ENCODE measurements at places on chromosomes 5 and 9.

GRCh38 chr5:114726131-114726530, 364.3 kb downstream of the KCNN2 start:
- DNase-seq = no peak

GRCh38 chr5:75331095-75332090, 5.6 kb upstream of the HMGCR start:
- no peak for DNase-seq

GRCh38 chr9:133255371-133256135, 19.4 kb downstream of the ABO start:
- DNase-seq = no peak

- no peak for DNase-seq
Measured at GRCh38 chr5:35811108-35811741, 45.5 kb upstream of the IL7R start.

GRCh38 chr9:114412048-114412683, 24.4 kb upstream of the AKNA start:
- DNase-seq = no peak

DNA sequence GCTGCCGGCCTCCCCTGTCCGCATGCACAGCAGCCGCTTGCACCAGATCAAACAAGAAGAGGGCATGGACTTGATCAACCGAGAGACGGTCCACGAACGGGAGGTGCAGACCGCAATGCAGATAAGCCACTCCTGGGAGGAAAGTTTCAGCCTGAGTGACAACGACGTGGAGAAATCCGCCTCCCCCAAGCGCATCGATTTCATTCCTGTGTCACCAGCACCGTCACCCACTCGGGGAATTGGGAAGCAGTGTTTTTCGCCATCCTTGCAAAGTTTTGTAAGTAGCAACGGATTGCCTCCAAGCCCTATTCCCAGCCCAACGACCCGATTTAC, 75.3 kb downstream of the PIP5K1B start:
- DNase-seq = no peak

DNA sequence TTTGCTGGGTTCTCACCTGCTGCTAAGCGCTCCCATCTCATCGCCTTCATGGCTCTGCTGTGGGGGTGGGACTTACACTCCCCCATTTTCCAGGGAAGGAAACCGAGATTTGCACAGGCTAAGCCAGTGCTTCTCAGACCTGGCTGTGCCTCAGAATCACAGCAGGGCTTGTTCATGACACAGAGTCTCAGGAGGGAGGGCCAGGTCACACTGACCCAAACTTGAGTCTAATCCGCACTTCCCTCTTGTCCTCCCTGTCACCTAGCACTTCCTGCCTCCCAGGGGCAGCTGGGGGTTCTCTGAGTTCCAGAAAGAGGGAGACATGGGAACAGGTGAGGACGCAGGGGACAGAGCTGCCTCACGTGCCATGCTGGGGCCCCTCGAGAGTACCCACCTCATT, 15.6 kb upstream of the IER5L start:
- no peak for DNase-seq

- no peak for DNase-seq
Measured at GRCh38 chr9:20848490-20848889, 164.4 kb downstream of the FOCAD start.

DNA sequence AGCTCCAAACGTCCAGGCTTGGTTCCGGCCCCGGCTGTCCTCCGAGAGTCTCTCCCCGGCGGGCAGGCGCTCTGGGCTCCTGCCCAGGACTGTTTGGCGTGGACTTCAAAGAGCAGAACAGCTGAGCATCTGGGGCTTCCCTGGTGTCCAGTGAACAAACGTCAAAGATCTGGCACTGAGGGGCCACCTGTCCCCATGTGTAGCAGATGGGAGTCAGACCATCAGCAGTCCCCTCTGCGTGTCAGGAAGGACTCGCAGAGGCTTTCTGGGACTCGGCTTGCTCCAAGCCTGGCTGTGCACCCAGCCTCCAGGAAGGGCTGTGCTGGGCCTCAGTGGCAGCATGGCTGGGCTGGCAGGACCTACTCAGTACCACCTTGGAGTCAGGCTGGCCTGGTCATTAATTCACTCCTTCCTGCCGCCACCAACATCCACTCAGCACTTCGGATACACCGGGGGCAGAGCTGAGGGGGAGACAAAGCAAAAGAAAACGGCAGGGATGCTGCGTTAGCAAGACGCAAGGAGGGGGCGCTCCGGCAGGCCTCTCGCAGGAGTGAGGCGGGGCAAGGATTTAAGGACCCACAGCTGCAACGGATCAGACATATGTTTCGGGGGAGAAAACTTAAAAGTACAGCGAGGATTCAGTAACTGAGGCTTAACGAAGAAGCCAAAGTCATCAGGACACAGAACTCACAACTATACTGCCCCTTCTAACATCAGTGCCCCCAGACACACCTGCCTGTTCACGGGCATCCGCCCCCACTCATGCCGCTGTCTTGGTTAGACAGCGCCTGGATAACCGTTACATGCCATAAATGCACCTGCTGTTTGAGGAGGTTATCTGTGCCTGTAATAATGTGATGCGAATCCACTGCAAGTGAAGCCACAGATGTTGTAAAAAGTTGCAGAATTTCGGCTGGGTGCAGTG, 164.5 kb upstream of the PHYKPL start:
- DNase-seq = no peak

Data from uterus (tissue), 4 donors.